DMS53 (cell line): ENCODE measurements at places on chromosomes 2 and 18.

GRCh38 chr2:233100192-233100998, 40.3 kb downstream of the INPP5D start:
- DNase-seq, result no peak

GRCh38 chr2:206381881-206382280, 61.5 kb upstream of the ADAM23 start:
- no peak for DNase-seq

DNA sequence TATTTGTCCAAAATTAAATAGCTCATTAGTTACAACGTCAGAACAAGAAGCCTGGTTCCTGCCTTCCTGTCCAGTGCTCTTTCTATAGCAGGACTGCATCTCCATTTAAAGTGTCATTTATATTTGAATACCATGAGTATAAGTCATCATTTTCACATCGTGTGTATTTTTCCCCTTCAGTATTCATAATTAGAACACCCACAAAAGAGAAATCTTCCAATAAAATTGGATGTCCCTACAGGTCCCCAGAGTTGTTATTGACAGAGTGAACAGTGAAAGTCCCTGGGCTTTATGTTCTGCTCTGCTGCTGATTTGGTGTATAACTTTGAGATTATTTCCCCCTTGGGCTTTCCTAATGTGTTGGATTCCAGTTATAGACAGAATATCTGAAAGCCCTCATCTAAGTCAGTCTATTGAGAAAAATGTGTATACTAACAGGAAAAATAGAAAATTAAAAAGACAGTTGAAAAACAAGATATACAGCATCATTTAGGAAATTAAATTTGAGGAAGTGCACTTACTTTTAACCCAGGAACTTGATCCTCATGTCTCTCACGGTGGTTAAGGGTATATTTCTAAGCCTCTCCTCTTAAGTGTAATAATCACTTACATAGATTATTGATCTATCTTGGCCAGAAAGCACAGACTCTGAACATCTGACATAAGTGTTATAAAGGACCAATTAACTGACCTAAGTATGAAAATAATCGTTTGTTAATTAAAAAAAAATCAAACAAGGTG, 15.2 kb upstream of the REV1 start:
- DNase-seq, result peak; percentile 27

GRCh38 chr18:23129355-23130002, 5.8 kb upstream of the CABLES1 start:
- no peak for DNase-seq

- DNase-seq, result no peak
Observed at GRCh38 chr2:120914839-120915521, 179.3 kb downstream of the GLI2 start.

DNA sequence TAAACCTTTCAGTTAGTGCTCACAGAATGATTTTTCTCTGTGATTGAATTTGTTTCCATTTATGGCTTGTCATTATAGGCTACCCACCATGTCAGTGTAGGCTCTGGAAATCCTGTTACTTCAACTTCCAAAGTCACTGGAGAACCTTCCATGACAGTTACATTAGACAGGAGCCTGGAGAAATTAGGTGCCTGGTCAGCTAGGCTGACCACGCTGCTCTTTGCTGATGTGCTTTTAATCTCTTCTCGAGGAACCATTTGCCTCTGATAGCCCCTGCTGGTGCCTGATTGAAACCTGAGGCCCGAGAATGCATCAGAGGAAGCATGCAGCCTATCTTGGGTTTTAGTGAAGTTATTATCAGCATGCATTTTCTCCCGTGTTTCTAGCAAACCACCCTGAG, 29.6 kb upstream of the TTN start:
- DNase-seq, result no peak

DNA sequence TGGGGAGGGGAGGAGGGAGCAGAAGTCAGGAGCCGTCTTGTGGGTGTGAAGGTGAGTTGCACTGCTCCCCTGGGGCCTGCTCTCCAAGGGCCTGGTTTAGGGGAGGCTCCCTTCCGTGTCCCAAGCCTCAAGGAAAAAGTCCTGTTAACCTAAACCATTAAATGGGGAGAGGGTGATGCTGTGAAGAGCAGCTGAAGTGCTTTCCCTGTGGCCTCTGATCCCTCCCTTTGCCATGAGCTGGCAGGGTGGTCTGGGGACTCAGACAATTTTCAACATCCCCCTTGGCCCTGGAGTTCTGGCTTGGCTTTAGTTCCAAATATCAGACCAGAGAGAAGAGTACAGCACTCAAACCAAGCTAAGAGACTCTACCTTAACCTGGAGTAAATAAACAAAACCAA, 692 bp upstream of the POMC start:
- no peak for DNase-seq

DNA sequence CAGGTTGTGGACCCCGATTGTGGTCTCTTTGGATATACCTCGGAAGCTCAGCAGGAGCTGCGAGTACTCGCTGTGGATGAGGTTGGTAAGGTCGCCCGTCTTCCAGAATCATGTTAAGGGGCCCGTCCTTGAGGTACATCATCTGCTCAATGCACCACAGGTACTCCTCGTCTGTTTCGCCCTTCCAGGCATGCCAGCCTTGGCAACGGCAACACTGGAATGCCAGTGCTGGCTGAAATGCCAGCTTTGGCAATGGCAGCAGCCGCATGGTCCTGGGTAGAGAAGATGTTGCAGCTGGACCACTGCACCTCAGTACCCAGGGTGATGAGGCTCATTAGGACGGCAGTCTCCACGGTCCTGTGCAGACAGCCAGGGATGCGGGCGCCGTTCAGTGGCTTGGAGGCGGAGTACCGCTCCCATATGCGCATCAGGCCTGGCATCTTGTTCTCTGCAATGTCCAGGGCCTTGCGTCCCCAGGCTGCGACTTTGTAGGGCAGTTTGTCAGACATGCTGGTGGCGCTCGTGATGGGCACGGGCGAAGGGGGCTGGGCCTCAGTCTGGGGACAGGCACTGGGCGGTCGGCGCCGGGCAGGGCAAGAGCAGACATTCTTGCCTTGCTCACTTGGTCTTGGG, 122.2 kb upstream of the NXPH2 start:
- DNase-seq, result no peak

- DNase-seq, result peak; percentile 90
Observed at GRCh38 chr2:121309801-121310200, 24.8 kb upstream of the TFCP2L1 start.

DNA sequence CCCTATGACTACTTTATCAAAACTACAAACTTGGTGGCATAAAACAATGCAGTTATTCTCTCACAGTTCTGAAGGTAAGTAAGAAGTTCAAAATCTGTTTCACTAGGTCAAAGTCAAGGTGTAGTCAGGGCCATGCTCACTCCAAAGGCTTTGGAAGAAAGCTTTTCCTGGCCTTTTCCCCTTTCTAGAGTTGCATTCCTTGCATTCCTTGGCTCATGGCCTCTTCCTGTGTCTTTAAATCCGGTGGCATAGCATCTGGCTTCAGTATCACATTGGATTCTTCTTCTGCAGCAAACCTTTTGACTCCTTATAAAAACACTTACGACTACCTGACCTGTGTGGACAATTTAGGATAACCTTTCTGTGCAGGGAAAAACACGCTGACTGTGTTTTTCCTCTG, 543.5 kb upstream of the HNMT start:
- no peak for DNase-seq

DNA sequence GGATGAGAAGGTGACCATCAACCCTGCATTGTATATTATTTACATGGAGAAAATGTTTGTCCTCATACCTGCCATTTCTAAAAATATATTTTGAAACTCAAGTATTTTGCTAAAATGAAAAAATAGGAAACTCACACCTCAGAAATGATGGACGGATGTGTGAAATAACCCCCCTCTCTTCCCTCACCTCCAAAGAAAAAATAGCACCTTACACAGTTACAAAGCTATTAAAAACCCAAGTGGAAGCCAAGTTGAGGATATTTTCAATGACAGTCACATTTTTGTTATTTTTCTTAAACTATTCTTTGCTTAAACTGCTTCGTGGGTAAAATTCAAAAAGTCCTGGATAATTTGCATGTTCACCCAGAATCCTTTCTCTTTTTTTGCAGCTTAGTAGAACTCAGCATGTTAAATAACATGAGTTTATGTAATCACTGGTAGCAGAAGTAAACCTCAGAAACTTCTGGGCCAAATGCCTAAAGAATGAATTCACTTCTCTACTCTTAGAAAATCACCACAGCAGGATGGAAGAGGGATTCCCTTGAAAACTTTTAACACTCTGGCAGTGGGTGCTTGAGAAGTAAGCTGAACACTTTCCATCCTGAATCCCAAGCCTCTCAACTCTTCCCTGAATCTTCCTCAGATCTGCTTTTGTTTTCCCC, 768 bp downstream of the DSC1 start:
- DNase-seq, result no peak

DNA sequence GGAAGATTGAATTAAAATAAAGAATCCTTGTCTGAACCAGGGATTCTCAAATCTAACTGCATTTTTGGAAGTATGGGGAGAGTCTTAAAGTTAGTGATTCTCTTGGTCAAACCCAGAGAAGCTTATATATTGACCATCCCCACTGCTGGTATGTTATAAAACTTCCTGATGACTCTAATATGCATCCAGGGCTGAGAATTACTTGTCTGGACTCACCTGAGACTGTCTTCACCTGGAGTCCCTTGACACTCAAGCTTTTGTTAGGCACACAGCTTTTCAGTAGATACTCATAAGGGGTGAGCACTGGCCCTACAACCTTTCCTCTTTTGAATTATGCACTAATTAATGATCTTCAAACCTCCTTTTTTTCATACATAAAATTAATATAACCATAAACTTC, 149.6 kb upstream of the GULP1 start:
- DNase-seq, result no peak

DNA sequence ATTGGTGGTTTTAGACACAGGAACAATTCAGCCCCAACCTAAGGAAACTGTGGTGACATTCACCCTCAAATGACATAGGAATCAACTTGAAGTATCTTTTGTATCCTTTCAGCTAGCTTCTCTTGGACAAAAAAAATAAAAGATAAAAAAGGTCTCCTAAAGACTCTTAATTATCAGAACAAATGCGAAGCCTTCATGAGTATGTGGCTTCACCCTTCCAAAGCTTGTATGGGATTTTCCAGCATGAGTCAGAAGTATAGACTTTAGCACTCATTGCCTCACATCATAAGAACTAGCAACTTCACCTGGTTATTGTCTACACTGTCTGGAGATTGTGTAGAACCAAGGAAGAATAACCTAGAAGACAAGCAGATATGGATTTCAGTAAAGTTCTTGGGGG, 135.4 kb downstream of the LAMA3 start:
- DNase-seq, result peak; percentile 8

DNA sequence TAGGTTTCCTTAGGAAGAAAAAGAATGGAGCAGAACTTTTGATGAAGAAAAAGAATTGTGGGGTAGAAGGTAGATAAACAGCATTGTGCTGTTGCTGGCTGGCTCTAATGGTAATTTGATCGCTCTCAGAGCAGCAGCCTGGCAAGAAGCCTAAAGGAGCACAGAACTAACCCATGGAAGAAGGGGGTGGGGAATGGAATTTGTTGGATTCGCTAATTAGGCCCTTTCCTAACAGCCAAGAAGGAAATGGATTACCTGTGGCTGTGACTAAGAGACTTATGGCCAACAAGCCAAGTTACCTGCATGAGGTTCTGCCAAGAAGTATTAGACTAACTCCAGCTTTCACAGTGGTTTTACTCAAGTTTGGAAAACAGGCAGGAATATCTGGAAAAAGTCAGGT, 210.6 kb downstream of the IKZF2 start:
- DNase-seq, result peak; percentile 89

- DNase-seq, result peak; percentile 97
Observed at GRCh38 chr18:68427951-68428401, 286.9 kb downstream of the TMX3 start.

DNA sequence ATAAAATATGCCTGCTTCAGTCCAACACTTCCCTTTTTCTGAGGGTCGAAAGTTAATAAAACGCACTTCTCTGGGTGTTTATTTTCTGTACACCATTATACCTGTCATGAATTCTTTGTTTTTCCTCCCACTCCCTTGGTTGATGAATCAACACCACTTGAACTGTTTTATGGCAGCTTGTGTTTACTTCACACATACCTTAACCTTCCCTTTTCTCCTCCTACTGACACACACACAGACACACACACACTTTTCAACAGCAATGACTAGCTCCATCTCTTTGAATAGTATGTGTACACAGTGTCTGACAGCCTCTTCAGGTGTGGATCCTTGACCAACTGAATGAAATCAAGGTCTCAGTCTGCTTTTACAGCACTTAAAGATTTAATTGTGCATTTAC, 91.3 kb downstream of the SATB2 start:
- peak; percentile 98 for DNase-seq

DNA sequence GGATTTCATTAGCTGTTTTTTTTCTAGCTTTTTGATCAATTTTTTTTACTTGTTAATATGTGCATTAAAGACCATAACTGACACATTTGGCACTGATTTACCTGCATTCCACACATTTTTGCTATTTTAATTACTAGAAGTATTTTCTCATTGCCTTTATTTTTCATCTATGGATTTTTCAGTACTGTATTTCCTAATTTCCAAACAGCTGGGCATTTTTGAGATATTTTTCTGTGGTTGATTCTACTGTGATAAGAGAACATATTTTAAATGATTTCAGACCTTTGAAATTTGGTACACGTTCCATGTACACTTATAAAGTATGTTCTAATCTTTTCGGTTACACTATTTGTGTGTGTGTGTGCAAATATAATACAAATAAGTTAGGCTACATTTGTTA, 135.3 kb downstream of the PARD3B start:
- no peak for DNase-seq

DNA sequence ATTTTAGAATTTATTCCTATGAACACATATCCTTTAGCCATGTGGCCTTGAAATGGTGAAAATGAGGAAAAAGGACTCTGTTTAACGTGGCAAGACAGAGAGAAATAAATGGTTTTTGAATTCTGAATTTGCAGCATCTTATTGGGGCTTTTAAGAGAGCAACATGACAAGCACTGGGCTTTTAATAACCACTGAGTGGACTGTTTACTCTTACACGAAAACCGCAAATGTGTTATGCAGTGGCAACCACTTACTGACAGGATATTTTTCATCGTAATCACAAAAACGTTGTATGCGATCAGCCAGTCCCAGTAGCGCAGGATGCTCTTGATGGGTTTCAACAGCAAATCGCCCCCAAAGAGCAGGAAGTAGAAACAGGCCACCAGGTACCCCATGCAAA, 226.6 kb downstream of the NAPG start:
- no peak for DNase-seq

DNA sequence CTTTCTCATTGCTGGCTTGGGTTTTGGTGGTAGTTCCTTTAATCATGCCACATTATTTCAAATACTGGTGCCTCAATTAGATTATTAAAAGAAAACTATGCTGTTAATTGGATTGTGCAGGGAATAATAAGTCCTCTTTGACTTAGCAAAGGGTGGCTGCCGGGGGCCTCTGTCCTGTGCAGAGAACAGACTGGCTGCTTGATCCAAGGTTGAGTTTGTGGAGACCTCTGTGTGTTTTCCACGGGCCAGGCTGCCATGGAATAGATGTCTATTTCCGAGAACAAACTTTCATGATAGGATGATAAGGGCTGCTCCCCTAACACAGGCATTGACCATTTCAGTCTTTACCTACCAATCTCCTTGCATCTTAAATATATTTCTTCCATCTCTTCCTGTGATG, 30.4 kb upstream of the OTOS start:
- DNase-seq, result no peak

- DNase-seq, result no peak
Observed at GRCh38 chr2:1588978-1589621, 155.2 kb downstream of the PXDN start.

- DNase-seq, result no peak
Observed at GRCh38 chr2:98332989-98333388, 13.3 kb upstream of the CNGA3 start.
